ENCODE measurements at places on chromosomes 16 and 17.

- DNase-seq, result no peak
Observed at GRCh38 chr16:21590796-21591195, 8.6 kb upstream of the METTL9 start.

DNA sequence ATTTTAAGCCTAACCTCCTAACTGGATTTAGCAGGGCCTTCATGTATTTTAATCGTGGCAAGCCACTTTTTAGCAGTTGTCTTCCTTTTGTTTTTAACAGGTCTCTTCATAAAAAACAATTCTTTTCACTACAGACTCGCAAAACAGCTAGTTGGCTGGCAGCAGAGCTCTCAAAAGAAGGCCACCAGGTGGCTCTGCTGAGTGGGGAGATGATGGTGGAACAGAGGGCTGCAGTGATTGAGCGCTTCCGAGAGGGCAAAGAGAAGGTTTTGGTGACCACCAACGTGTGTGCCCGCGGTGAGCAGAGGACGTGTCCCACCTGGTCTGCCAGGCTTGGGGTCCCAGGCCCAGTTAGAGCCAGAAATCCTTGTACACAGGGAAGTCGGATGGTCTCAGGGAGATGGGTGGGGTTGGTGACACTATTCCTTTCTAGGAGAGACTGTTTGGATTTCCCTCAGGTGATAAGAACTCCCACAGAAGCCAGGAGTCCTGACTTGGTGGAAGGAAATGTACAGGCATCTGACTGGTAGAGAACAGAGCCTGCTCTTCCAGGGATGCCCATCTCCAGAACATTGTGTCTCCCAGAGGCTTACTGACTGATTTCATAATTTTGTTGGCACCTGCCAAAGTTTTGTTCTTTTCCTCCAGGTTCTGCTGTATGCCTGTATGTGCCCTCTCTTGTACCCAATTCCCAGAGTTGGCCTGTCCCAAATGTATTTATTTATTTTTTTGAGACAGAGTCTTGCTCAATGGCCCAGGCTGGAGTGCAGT lies 14.9 kb upstream of the DDX19A start:
- no peak for DNase-seq

GRCh38 chr17:72661116-72661944 lies 431.2 kb downstream of the SLC39A11 start:
- DNase-seq, result no peak

DNA sequence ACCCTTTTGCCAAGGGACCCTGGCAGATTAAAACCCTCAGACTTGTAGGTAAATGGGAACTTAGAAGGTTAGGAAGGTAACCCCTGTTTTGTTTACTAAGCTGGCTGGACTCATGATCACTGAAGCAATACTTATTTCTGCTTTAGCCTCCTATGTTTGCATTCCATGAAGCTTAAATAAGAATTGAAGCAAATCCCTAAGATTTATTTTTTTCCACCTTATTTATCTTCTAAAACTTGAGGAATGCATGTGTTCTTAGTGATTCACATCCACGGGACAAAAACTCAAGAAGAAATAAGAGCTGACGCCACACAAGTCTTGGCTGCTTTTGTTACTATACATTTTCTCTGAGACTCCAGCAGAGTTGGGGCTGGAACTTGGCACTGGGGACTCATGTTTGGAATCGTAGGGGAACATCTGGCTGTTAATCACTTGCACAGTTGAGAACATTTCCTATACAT lies 35.5 kb downstream of the CLUAP1 start:
- DNase-seq, result no peak

GRCh38 chr16:2913603-2914002 lies 1.9 kb downstream of the FLYWCH1 start:
- DNase-seq, result no peak
